Activated naive CD8-positive, alpha-beta T cell treated with anti-CD3 and anti-CD28 coated beads, Interleukin-2, amount 10 ng/mL, durations not matched to agents 7 days and 5 days (primary cell): ENCODE measurements at places on chromosomes 16 and 17. TPM values are rescaled to one million over a fixed set of nuclear protein-coding genes. Genes with fewer than 3 reads are reported as not detected.
A peak's percentile ranks its signal among the peaks of the same experiment; 100 is the strongest.

DNA sequence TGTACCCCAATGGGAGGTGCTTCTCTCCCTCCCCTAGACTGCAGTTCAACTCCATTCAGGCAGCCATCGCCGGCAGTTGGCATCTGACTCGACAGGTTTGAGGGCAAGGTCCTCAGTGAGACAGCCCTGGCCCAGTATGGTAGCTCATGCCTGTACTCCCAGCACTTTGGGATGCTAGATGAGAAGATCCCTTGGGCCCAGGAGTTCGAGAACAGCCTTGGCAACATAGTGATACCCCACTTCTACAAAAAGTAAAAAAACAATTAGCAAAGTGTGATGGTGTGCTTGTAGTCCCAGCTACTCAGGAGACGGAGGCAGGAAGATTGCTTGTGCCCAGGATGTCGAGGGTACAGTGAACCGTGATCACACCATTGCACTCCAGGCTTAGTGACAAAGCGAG is 12.1 kb downstream of the VPS35L start:
- H3K4me1 ChIP-seq: no peaks in the 10 kb centered on the region
- H3K27ac ChIP-seq: no peak overlapping the region
- no peak for DNase-seq
- no peaks in the 10 kb centered on the region for H3K27me3 ChIP-seq

DNA sequence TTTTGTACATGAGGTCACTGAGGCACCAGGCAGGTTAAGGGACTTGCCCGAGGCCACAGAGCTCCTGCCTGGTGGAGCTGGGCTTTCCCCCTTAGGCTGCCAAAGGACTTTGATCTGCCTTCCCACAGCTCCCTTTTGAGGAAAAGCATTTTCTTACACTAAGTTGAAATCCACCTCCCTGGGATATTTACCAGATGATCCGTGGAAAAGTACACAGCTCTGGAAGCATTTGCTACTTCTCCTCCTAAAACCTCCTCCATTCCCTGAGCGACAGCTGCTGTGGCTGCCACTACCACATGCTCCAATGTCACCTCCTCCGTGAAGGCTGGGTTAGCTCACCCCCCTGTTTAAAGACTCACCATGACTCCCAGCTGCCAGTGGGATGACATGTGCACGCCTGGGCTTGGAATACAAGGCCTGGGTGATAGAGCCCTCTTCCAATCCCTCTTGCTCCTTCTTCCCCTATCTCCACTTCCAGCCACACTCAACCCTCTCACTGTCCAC is 1.2 kb upstream of the MPRIP start:
- no peak for DNase-seq
- H3K4me3 ChIP-seq: peak overlapping the region; percentile 77
- peaks cover 33% of the 10 kb centered on the region for H3K4me1 ChIP-seq
- H3K27ac ChIP-seq: no peak overlapping the region
- no peaks in the 10 kb centered on the region for H3K27me3 ChIP-seq

DNA sequence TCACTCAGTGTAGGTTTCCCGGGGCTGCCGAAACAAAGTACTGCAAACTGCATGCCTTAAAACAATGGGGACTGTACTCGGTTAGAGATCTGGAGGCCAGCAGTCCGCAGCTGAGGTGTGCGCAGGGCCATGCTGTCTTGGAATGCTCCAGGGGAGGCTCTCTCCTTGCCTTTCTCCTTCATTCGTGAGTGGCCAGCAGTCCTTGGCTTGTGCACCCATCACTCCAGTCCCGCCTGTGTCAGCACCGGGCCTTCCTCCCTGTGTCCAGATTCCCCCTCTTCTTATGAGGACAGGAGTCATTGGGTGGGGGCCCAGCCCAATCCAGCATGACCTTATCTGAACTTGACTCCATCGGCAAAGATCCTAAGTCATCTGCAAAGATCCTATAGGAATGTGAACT is 43.4 kb downstream of the COX4I1 start:
- no peak overlapping the region for H3K4me3 ChIP-seq
- H3K4me1 ChIP-seq: peaks cover 6% of the 10 kb centered on the region
- H3K27ac ChIP-seq: no peak overlapping the region
- DNase-seq: no peak
- H3K36me3 ChIP-seq: no peaks in the 10 kb centered on the region

DNA sequence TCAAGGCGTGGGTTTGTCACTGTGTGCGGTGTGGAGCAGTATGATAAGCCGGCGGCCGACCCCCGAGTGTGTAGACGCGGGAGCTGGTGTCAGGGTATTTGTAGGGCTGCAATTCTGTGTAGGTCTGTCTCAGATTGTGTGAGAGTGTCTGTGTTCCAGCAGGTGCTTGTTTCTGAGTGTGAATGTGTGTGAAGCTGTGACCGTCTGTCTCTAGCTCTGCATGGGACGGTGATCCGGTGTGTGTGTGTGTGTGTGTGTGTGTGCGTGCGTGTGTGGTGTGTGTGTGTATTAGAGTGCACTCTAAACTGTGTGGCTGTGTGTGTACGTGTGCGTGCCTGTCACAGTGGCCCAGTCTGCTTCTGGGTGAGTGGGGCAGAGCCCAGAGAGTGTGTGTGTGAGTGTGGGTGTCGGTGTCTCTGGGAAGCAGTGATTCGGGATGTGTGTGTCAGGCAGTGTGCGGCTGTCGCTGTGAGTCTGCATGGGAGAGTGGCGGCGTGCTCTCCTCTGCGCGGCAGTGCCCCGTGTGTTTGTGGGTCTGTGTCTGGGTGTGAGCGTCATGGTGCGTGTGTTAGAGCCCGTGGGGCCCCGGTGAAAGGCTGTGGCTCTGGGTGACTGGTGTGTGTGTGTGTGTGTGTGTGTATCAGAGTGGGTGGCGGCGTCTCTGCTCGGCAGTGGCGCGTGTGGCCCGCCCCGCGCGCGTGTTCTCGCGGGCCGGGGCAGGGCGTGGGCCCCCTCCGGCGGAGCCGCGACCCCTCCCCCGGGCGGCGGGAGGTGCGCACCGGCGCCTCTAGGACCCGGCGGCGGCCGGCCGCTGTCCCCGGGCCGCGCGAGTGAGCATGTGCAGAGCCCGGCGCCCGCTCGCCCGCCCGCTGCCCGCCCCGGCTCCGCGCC is at the start of gene WSCD1:
Gene WSCD1, plus strand, starts transcription at position 841 of the 891 bp plus-strand sequence. CDS start 10,280 bp downstream, outside the sequence.
- peaks cover 48% of the 10 kb centered on the region for H3K27me3 ChIP-seq
- H3K4me3 ChIP-seq: peak within 1 kb of the TSS; percentile 68
- no peak within 1 kb of the TSS for H3K27ac ChIP-seq
- no peak for DNase-seq
- no peaks in the 10 kb centered on the region for H3K36me3 ChIP-seq

- no peak overlapping the region for H3K27ac ChIP-seq
- DNase-seq: no peak
- peaks cover 20% of the 10 kb centered on the region for H3K36me3 ChIP-seq
- no peak overlapping the region for H3K4me3 ChIP-seq
These were observed 81.8 kb downstream of the TRIM37 start for GRCh38 chr17:59024916-59025315.

DNA sequence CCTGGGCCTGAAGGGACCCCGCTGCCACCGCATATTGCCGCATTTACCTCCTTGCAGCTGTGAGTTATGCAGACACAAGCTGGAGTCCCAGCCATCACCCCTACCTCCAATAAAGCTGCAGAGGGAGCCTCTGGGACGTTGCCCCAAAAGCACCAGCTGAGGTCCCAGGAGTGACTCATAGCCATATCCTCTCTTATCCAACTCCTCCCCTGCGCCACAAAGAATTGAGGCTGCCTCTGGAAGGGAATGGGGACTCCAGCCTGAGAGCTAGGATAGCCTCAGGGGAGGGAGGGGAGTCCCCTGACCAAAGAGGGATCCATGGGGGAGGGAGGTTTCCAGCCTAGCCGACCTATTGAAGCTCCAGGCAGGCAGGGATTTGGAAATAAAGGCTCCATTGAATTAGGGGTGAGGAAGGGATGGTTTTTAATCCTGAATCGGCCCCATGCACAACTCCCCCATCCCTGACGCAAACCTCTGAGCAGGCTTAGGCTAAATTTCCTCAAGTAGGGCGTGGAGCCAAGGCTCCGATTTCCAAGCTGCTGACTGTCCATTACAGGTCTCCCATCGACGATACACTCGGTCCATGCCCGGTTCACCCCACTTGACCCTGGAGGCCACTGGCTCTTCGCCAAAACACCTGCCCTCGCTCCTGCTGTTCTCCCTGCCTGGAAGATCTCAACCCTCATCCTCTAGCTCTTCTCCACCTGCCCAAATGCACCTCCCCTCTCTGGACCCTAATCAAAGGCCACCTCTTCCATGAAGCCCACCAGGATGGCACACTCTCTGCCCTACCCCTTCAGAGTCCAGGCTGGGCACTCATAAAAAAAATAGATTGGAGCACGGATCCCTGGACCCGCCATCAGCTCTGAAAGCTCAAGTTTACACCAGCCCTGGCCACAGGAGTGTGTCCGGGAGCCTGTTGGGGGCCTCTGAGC is 27.5 kb downstream of the PIMREG start:
- no peak overlapping the region for H3K27ac ChIP-seq
- H3K36me3 ChIP-seq: no peaks in the 10 kb centered on the region
- no peak for DNase-seq
- no peaks in the 10 kb centered on the region for H3K27me3 ChIP-seq
- peaks cover 2% of the 10 kb centered on the region for H3K4me1 ChIP-seq

GRCh38 chr16:8848939-8849391 is 19.8 kb downstream of the CARHSP1 start:
- no peak overlapping the region for H3K4me3 ChIP-seq
- H3K27me3 ChIP-seq: no peaks in the 10 kb centered on the region
- H3K36me3 ChIP-seq: peaks cover 14% of the 10 kb centered on the region
- peaks cover 16% of the 10 kb centered on the region for H3K4me1 ChIP-seq
- H3K27ac ChIP-seq: peak overlapping the region; percentile 25
- no peak for DNase-seq

DNA sequence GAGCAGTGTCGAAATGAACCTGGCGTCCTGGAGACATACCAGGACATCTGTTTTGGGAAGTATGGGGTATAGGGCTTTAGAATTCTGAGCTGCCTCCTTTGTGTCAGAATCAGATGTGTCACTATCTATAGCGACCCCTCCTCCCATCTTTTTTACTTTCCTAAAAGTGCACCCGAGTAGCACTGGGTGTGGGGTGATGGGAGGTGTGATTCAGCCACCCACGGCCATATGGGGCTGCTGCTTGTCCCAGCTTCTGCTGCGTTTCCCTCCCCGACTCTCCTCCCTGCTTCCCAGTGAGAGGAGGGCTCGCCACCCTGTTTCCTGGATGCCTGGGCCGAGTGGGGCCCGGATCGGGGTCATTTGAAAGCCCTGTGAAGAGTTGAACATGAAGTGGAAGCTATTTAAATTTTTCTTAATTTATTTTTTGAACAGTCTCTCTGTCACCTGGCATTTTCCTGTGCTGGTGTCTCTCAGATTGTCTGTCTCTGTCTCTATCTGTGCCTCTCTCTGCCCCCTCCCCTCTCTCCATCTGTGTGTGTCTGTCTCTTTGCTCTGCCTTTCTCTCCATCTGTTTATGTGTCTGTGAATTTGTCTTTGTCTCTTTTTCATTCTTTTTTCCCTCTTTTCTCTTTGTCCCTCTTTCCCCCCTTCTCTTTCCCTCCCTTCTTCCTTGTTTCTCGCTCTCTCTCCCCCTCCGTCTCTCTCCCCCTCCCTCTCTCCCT is 638.8 kb upstream of the EEF2KMT start:
- H3K27me3 ChIP-seq: no peaks in the 10 kb centered on the region
- DNase-seq: no peak
- H3K27ac ChIP-seq: no peak overlapping the region
- H3K4me3 ChIP-seq: no peak overlapping the region
- H3K4me1 ChIP-seq: no peaks in the 10 kb centered on the region

DNA sequence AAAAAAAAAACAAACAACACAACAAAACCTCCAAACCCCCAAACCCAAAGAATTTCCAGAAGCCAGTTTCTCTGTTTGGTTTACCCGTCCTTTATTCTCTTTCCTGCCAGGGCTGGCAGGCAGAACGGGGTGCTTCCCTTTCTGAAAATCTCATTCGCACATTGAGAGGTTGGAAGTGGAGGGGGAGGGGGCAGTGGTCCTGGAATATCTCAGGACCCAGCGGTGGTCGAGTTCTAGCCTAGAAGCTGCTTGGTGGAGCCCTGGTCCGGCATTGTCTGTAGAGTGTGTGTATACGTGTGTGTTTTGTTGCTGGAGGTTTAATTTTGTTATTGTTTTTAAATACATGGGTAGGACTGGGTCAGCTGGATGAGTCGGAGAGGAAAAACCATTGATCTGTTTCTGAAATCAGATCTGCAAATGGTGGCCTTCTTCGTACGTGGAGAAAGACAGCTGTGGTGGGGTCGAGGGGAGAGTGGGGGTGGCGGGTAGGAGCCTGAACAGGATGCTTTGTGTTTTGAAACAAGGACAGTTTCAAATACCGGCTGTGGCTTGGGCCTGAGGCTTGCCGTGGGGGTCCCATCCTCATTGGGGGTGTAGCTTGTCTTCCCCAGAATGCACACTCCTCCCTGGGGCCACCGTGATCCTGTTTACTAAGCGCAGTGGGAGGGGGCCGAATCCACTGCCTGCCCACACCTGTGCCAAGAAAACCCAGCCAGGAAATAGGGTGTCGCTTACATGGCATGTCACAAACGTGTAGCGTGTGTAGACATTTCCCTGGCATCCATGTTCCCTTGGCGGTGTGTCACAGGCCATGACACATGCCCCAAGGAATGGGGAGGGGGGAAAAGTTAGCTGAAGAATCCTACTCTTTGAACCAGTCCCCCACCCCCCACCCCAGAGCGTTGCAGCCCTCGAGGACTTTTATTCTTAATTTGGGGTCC is 1.6 kb downstream of the CMIP start:
- peak overlapping the region; percentile 90 for H3K27ac ChIP-seq
- peak overlapping the region; percentile 91 for H3K4me3 ChIP-seq
- peak; percentile 55 for DNase-seq
- H3K36me3 ChIP-seq: peaks cover 26% of the 10 kb centered on the region
- peaks cover 51% of the 10 kb centered on the region for H3K4me1 ChIP-seq
- H3K27me3 ChIP-seq: peaks cover 22% of the 10 kb centered on the region

- peaks cover 27% of the 10 kb centered on the region for H3K36me3 ChIP-seq
- H3K4me1 ChIP-seq: peaks cover 3% of the 10 kb centered on the region
- no peak for DNase-seq
These were observed 66.9 kb upstream of the GSG1L start for GRCh38 chr16:28130099-28131088.

PPM1E gene
- total RNA-seq: not detected

CSH2 gene
- not detected for total RNA-seq

EZH1 gene
- total RNA-seq: 98.4 TPM

SNX20 gene
- total RNA-seq: 70.6 TPM

COX10 gene
- total RNA-seq: 17.1 TPM
